Activated naive CD8-positive, alpha-beta T cell treated with anti-CD3 and anti-CD28 coated beads for 36 hours (primary cell): ENCODE measurements at places on chromosomes 6 and 20. TPM values are rescaled to one million over a fixed set of nuclear protein-coding genes. Genes with fewer than 3 reads are reported as not detected.

Gene MOG
- total RNA-seq = not detected

Gene PRSS16
- 0.38 TPM for total RNA-seq

Gene NFATC2
- total RNA-seq = 31.7 TPM

Gene TMC2
- not detected for total RNA-seq

Gene TFAP2D
- not detected for total RNA-seq

Gene ADGB
- total RNA-seq = not detected

Gene PPP1R16B
- 65.3 TPM for total RNA-seq

Gene MYLK4
- total RNA-seq = 0.10 TPM

Gene SCRT2
- total RNA-seq = not detected

Gene CGA
- total RNA-seq = not detected

Gene FERMT1
- 0.32 TPM for total RNA-seq

GRCh38 chr6:69801225-69801624, 4.4 kb upstream of the LMBRD1 start:
- DNase-seq = no peak

DNA sequence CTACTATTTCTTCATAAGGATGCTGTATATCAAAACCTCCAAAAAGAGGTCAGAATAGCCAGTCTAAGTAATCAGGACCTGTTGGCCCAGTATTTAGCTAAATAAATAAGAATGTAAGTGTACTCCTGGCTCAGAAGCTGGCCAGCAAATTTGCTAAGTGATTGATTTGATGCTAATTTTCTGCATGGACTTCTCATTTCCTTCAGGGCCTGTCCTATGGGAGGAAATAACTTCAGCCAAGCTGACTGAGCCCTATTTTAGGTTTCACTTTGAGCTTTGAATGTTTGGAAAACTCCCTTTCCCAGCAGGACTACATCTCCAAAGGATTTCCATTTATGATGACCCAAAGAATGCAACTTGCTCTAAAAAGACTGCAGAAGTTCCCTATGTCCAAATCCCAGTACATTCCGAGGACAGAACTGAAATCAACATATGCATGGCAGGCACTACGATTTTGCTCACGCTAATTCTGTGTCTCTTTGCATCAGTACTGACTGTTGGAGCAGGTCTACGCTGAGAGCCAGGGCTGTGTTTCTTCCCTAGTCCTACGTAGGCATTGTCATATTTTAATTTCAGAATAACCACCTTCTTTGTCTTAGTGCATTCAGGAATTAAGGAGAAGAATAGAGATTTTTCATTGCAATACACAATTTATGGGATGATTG, 441.4 kb upstream of the PLCB4 start:
- no peak for DNase-seq

DNA sequence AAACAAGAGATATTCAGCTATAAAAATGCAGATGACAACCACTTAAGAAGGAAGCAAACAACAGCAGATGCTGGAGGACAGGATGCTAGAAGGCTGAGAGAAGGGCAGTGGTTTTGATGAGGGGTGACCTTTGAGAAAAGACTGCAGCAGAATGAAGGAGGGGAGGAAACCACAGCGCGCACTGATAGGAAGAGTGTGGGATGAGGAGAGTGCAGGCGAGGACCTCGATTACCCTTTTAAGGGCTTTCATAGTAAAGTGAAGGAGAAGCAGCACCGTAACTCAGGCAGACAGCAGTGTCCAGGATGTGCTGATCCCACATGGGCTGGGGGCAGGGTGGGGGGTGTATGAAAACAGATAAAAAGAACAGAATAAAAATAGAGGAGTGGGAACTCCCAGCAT, 19.2 kb downstream of the ZBTB2 start:
- DNase-seq = peak; percentile 43

DNA sequence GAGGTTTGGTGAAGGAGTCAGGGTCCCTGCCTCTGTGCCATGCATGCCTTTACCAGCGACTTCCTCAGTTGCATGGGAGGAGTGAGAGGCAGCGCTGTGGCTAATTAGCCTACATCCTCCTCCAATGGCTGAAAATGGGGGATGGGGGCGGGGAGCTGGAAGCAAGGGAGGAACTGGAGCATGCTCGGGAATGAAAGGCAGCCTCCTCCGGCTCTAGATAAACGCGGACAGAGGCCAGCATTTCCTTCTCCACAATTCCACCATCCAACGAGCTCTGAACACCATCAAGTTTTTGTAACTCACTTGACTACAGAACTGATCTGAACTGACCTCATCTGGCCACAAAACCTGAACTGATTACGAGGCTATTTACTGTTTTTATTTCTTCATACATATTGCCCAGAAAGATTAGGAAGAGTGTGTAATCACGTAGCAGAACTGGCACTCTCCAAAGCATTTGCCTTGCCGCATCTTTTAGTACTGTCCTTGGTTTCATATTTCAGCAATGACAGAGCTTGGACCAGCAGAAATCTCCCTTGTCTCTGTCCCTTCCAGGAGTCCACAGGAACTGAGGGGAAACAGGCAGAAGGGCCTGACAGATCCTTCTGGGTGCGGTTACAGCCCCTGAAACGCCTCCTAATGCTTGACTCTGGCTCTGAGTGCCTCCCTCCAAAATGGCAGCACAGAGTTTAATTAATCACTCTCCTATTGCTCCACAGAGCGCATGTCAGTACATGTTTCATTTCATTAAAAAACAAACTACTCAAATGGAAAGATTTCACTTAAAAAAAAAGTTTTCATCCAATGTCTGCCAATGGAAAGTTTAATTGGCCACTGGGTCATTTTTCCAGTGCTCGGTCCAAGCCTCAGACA, 58.2 kb upstream of the TRAF3IP2 start:
- DNase-seq = no peak

GRCh38 chr20:62748311-62748710, 39.7 kb downstream of the NTSR1 start:
- DNase-seq = no peak

GRCh38 chr6:170209354-170210025, 81.4 kb downstream of the DLL1 start:
- DNase-seq = no peak

GRCh38 chr6:4614637-4615036, 161.6 kb upstream of the CDYL start:
- DNase-seq = no peak

DNA sequence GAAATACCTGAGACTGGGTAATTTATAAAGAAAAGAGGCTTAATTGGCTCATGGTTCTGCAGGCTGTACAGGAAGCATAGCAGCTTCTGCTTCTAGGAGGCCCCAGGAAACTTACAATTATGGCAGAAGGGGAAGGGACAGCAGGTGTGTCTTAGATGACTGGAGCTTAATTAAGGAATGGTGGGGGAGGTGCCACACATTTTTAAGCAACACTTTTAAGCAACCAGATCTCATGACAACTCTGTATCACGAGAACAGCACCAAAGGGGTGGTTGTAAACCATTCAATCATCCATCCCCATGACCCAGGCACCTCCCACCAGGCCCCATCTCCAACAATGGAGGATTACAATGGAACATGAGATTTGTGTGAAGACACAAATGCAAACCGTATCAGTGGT, 26.9 kb downstream of the FIG4 start:
- DNase-seq = no peak

DNA sequence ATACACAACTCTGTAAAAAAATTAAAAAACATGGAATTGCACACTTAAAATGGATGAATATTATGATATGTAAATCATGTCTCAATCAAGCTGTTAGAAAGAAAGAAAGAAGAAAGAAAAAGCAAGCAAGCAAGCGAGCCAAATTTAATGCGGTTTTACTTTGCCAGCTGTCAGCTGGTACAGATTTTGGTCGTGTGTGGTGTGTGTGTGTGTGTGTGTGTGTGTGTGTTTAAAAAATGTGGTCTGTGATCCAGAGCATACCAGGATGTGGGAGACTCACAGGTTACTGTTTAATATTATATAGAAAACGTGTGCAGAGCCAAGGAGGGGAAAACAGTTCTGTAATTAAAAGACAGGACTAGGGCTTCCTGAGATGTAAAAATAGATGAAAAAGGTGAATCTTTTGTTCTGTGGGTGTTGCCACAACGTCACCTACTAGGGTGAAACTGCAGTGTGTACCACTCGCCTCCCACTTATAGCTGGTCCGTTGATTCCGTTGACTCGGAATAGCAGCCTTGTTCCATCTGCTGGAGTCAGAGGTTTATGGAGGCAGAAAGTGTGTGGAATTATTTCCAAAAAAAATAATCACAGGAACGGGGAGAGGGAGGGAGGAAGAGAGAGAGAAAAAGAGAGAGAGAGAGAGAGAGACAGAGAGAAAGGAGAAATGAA, 197.7 kb downstream of the BCAS1 start:
- DNase-seq = peak; percentile 49

GRCh38 chr6:170206851-170207431, 83.9 kb downstream of the DLL1 start:
- no peak for DNase-seq

- DNase-seq = no peak
These were observed 47.5 kb upstream of the PROKR2 start for GRCh38 chr20:5364136-5364821.

DNA sequence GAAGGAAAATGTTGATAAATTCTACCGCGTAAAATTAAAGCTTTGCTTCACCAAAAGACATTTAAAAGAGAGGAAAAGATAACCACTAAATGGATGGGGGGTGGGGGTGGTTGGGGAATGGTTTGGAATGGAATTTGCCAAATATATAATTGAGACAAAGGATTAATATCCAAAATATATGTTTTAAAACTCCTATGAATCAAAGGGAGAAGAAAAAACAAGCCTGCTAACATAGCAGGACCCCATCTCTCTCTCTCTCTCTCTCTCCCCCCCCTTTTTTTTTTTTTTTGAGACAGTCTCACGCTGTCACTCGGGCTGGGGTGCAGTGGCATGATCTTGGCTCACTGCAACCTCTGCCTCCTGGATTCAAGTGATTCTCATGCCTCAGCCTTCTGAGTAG, 13.4 kb upstream of the NR2E1 start:
- DNase-seq = no peak

DNA sequence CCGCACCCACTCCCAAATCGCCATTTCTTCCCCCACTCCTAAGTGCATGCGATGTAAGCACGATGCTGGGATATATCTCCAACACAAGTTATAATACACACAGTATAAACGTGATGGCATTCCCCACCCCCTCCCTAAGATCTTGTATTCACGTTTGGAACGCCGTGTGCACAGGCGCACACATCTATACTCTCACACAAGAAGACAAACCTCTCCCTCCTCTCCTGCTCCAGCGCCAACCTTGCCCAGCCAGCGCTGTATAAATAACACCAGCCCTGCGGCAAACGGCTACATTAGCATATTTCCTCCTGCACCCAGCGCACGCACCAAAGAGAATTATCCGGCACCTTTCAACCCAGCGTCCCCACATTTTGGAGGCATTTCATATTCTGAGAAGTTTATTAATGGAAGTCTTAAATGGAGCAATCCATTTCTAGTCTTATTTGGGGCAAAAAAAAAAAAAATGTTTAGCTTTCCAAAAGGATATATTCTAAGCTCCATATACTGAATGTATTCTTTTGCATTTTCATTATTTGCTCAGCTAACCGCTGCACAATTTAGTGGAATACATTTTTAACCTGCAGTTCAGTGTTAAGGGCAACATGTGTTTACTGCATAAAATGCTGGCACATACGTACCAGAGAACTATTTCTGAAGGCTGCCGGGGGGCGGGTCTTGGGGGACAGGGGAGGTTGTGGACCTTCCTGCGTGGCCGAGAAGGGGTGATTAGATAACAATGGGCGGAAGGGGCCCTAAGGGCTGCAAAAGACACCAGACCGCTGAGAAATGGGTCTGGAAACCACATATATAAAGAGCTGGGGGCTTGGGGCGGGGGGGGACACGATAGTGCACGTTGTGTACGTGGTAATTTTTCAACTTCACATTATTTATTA, 1.1 kb upstream of the SLC22A23 start:
- DNase-seq = peak; percentile 4

DNA sequence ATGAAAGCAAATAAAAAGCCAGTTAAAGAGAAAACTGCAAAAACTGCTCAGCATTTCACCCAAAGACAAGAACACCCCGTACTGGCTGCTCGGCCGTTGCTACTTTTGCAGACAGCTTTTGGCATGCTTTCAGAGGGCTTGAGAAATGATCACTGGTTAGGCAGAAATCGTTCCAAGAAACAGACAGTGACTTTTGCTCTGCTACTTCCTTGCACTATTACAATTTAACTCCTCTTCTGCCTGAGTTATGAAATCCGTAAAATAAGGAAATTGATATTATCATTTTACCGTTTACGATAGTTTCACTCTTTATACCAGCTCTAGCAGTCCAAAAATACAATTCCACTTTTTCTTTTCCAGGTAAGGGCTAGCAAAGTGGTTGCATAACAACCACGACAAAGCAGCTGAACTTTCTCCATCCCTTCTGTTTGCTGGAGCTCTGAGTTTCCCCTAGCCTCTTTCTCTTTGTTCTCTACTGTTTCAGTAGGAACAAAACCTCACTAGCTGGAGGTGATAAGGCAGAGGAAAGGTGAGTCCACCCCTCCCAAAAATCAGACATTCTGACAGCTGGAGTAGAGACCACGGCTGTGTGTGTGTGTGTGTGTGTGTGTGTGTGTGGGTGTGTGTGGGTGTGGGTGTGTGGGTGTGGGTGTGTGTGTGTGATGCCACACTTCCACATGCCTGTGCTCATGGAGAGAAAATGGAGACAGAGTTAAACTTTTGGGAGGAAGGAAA, 191.8 kb upstream of the RREB1 start:
- DNase-seq = no peak

DNA sequence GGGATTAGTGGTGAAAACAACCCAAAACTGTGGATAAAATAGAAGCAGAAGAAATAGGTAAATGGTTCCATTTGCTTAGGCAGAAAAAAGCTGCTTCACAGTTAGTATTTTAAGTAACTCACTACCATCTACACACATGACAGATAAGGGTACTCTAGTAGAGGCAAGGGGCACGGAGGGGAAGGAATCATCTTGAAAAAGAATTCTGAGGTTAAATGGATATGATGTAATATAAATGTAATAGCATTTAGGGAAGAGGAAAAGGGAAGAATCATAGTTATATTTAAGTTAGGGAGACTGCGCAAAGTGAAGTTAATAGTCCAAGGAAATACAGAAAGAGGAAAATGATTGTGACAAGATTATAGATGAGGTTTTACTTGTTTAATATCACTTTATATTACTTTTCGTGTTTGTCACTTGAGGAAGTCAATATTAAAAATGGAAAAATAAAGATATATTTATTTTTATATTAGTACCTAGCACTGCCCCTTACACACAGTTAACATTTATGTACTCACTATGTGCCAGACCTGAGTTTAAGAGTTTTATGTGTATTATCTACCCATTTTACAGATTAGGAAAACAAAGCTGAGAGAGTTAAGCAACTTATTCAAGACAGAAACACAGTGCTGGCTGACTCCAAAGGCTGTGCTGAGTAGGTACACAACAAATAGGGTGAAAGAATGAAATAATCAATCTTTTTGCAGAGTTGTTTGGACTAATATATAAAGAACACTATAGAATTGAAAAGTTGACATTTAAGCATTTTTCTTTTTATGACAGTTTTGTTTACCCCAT, 128.1 kb downstream of the REV3L start:
- no peak for DNase-seq

- no peak for DNase-seq
These were observed 526.1 kb downstream of the CDH26 start for GRCh38 chr20:60484316-60484715.

GRCh38 chr6:97322811-97323210, 39.8 kb upstream of the MMS22L start:
- DNase-seq = no peak

- no peak for DNase-seq
These were observed 32.2 kb upstream of the LAMP5 start for GRCh38 chr20:9482180-9482579.
